Right atrium auricular region (tissue), 2 donors: ENCODE measurements at places on chromosomes 12 and 14.

DNA sequence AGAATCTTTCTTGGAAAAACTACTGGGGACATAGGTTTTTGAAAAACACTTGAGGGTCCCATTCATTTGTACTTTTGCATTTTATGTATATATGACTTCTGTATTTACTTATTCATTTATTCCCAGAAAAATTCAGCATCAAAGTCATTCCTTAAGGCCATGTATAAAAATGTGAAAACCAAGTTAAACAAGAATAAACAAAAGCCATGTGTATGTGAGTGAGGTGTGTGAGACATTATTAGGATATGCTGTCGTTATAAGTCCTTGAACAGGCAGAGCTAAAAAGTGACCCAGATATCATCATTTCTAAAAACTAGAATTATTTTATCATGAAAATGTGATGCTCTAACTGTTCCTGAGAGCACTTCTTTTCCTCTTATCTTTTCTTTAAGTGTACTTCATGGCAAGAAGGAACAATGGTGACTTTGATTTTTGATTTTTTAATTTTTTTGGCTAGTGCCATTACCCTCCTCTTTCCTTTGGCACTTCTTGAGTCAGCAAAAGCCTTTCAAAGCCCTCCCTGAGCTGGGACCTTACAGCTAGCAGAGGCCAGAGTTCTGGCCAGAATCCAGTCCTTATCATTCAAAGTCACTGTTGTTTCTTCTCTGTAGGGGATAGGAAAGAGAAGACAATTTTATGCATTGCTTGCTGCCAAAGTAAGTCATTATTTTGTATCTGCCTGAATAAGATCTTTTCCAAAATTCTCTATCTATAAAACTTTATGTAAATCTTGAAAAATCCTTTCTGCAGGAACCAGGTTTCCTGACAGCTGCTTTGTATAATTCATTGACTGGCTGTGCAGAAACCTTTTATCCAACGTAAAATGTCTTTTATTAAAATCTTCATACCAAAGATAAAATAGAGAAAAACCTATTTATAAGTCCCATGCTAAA is 419.7 kb upstream of the PRICKLE1 start:
- no peak for DNase-seq

- no peak for DNase-seq
These were observed 14.4 kb downstream of the ACADS start for GRCh38 chr12:120739821-120740613.

- no peak for DNase-seq
These were observed 684.5 kb downstream of the C12orf50 start for GRCh38 chr12:87344699-87345098.

GRCh38 chr12:58541300-58541690 is 379.0 kb downstream of the LRIG3 start:
- DNase-seq: no peak

- DNase-seq: no peak
These were observed 435.8 kb downstream of the NRXN3 start for GRCh38 chr14:78605897-78606500.

- no peak for DNase-seq
These were observed 85.5 kb downstream of the STAB2 start for GRCh38 chr12:103672401-103673119.

GRCh38 chr12:90246688-90247087 is 538.0 kb upstream of the ATP2B1 start:
- DNase-seq: no peak

DNA sequence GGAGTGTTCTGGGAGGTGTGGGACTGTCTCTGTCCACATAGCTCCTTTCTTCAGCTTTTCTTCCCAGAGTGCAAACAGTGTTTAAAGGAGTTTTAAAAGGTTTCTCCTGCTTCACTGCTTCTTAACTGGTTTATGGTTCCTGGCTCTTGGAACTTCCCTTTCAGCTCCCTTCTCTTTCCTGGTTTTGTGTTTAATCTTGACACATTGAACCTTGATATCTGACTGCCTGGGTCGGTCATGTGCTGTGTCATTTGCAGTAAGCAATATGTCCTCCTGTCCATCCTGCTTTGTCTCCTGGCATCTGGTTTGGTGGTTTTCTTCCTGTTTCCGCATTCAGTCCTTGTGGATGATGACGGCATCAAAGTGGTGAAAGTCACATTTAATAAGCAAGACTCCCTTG is 2.2 kb downstream of the TMEM106C start:
- no peak for DNase-seq

DNA sequence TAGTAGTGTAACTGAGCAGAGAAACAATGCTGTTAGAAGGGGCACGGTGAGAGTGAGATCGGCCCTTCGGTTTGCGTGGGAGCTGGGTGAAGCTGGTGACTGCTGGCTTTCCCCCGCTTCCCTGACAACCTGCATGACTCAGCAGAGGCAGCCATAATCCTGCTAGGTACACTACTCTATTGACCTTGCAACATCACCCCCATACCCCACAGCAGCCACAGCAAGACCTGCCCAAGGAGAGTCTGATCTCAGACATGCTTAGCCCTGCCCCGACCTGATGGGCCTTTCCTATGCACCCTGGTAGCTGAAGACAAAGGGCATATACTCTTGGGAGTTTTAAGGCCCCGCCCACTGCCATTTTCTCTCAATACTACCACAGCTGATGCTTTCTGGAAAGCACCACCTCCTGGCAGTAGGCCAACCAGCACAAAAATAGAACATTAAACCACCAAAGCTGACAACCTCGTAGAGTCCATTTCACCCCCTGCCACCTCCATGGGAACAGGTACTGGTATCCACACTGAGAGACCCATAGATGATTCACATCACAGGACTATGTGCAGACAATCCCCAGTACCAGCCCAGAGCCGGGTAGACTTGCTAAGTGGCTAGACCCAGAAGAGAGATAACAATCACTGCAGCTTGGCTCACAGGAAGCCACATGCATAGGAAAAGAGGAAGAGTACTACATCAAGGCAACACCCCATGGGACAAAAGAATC is 75.9 kb upstream of the RGS6 start:
- no peak for DNase-seq

DNA sequence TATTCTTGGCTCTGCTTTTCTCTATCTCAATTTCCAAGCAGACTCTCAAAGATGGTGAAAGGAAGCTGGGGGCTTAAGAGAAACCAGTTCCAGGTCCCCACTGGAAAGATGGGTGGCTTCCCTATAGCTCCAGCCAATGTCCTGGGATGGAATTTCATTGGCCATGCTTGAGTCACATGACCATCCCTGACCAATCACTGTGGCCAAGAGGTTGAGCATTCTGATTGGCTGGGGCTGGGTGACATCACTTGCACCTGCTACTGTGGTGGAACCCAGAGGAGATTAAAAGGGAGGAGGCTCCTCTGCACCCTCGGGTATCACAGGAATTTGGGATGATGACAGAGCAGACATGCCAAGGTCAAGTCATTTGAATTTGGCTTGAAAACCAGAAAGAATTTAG is 436.5 kb downstream of the TMEM132D start:
- no peak for DNase-seq

DNA sequence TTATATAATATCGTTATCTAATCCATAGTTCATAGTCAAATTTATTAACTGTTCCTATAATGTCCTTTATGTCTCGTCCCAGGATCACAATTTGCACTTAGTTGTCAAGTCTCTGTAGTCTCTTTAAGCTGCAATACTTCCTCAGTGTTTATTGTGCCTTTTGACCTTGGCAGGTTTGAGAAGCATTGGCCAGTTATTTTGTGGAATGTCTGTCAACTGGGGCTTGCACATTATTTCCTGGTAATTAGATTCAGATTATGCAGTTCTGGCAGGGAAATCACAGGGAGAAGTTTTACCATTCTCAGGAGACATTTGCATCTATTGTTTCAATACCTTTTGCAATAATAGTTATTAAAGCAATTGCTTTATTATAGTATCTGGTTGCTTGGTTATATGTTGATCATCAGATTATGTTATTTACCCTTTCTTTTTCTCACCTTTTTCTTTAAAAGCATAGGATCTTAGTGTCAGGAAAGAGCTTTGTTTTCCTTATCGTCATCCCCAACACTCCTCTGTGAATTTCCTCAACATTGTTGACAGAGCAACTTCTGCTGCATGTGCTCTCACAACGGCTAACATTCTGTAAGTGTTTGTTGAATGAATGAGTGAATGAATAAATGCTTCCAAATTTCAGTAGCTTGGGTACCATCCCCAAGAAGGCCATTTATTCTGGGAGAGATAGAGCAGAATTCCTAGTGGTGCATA is 3.7 kb upstream of the ART4 start:
- no peak for DNase-seq

DNA sequence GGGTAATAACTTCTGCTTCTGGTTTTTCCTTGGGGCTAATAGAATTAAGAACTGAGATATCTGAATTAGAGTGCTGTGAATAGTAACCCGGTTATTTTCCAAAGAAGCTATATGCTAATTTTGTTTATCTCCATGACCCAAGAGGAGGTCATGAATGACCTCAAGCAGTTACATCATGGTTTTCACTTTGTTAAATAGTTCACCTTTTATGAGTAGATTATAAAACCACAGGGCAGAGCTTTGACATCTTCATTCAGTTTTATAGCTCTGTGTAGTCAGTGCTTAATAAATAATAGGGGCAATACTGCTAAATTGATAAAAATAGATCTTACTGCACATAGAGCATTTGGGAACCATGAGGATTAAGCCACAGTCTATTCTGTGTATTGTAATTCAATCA is 462.2 kb downstream of the LRIG3 start:
- no peak for DNase-seq

DNA sequence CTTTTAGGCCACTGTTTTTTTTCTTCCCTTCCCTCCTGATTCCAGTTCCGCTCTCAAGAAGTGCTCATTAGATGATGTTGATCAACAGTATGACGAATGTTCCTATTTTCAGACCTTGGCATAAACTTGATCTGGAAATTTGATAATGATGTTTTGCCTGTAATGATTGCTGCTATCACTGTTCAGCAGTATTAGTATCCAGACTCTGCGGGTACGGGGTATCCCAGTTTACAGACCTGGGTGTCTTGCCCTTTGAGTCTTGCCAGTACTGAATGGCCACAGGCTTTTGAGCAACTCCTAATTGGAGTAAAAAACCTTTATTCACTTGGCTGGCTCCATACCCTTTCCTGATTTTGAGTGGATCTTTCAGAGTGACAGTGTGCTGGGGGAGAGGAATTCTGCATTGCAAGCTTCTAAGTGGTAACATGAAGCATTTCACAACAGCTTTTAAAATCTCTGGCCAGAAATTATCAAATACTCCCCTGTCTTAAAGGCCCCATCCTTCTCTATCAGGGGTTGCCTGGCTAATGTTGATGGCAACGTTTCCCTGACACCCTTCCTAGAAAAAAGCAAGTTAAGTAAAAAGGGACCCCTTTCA is 5.9 kb upstream of the ASB8 start:
- DNase-seq: no peak

GRCh38 chr14:54680651-54681050 is 113.7 kb downstream of the SAMD4A start:
- DNase-seq: no peak

GRCh38 chr14:71731096-71731495 is 201.1 kb upstream of the RGS6 start:
- no peak for DNase-seq

DNA sequence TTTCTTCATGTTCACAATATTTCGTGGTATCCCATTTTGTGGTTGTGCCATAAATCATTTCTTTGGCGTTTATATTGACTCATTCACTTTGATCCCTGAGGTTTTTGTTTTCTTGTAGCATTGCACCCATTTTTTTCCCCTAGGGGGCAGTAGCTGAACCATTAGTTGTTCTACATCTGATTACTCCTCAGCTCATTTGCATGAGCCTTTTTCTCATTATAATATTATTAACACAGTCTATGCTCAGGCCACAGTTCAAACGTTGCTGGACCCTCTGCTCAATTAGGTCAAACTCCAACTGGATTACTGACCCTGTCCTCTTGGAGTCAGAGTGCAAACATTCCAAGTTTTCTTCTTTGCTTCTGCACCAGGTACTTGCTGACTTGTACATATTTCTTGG is 475.4 kb upstream of the SEL1L start:
- no peak for DNase-seq

- no peak for DNase-seq
These were observed 209.7 kb downstream of the CACNA1C start for GRCh38 chr12:2262449-2262848.

DNA sequence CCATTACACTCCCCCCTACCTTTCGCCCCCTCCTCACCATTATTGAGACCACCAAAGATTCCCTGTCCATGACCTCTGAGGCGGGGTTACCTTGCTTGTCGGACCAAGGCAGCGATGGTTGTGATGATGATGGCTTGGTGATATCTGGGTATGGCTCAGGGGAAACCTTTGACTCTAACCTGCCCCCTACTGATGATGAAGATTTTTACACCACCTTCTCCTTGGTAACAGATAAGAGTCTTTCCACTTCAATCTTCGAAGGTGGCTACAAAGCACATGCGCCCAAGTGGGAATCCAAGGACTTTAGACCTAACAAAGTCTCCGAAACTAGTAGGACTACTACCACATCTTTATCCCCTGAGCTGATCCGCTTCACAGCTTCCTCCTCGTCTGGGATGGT is 350.2 kb downstream of the DIO2 start:
- no peak for DNase-seq

DNA sequence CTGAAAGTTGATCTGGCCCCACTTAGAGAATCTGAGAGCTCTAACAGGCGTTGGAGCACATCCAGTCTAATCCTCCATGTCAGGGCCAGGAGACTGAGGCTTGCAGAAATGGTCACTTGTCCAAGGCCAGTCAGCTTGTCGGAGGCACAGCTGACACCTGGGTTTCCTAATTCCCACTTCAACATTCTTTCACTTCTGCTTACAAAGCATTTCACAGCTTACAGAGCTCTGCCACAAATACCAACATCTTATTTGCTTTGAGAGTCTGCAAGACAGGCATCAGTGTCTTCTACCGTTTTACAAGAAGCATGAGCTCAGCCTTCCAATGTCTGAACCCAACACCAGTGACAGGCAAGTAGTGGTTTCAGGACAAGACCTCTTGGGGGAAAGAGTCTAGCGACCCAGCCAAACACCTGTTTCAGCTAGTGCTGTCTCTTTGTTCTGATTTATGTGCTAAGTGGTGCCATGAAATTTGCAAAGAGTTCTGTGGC is 31.8 kb downstream of the ISCA2 start:
- DNase-seq: no peak

- DNase-seq: no peak
These were observed 31.6 kb downstream of the DUSP6 start for GRCh38 chr12:89320735-89321134.

GRCh38 chr14:100305324-100306100 is 732 bp downstream of the SLC25A29 start:
- no peak for DNase-seq

DNA sequence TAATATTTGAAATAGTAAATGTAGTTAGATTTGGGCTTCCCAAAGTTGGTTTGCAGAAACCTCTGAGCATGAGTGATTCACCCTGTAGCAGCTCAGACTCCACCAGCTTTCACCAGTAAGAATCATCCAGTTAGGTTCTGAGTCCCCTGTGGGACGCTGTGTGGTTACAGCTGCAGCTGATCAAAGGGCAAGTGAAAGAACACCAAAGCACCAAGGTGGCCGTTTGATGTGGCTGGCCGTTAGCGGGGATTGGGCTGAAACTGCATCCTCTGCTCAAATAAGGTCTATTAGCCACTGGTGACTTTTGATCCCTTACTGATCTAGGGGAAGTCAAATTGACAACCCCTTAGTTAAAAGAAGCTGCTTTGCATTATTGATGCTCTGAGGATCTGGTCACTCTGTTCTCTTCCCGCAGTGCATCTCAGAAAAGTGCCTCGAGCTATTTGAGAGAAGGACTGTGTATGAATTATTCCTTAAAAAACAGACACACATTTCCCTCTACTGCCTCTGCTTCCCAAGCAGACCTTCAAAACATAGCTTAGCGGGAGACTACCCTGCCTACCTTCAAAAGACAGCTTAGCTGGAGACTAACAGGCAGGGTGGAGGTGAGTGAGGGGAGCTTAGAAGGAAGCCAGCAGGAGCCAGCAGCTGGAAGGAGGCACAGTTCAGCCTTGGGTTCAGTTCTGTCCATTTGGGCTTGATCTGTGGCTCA is 3.7 kb downstream of the ABHD12B start:
- no peak for DNase-seq
